ENCODE measurements at places on chromosomes 3 and 15.

DNA sequence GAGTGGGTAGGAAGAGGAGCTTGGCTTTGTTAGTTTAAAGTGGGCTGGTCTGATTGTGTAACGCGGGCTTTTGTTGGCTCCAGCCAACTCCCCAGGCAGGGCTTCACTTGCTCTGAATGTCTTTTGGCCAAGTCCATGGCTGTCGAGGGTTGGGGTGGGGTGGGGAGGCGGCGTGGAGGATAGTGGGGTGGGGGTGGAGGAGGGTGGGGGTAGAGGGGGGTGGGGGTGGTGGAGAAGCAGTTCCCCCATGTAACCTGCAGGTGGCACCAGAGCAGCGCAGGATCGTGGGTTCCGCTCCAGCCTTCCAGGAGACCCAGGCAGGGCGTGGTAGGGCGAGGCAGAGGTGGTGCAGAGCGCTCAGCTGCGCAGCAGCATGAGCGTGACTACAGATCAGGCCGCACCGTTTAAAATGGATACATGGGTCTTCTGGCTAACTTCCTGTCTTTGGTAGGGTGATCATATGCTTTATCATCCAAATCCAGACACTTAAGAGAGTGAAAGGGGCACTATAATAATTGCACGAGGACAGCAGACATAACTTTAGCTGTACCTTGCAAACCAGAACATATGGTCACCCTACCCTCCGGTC is 28.3 kb downstream of the GOLGA6A start:
- DNase-seq: peak; percentile 75

GRCh38 chr3:21751886-21752285 is 876 bp upstream of the ZNF385D start:
- DNase-seq: no peak

GRCh38 chr3:171159024-171159821 is 132.7 kb upstream of the SLC2A2 start:
- DNase-seq: no peak

DNA sequence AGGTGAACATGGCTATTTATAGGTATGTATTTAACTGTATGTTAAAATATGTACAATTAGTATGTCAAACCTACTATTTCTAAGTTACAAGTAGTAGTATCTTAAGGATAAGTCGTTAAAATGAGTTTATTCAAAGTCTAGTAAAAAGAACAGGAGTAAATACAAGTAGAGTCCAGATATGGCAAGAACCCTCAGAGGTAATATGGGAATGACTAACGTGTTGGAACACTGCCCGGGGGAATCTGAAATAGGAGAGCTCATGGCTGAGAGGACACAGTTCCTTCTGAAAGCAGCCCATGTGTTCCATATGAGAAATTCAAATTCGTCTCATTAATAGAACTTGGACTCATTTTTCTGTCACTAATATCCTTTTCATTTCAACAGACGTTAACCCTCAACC is 158.8 kb downstream of the CLSTN2 start:
- no peak for DNase-seq

- DNase-seq: no peak
Measured at GRCh38 chr3:140358686-140359085, 319.2 kb upstream of the TRIM42 start.

DNA sequence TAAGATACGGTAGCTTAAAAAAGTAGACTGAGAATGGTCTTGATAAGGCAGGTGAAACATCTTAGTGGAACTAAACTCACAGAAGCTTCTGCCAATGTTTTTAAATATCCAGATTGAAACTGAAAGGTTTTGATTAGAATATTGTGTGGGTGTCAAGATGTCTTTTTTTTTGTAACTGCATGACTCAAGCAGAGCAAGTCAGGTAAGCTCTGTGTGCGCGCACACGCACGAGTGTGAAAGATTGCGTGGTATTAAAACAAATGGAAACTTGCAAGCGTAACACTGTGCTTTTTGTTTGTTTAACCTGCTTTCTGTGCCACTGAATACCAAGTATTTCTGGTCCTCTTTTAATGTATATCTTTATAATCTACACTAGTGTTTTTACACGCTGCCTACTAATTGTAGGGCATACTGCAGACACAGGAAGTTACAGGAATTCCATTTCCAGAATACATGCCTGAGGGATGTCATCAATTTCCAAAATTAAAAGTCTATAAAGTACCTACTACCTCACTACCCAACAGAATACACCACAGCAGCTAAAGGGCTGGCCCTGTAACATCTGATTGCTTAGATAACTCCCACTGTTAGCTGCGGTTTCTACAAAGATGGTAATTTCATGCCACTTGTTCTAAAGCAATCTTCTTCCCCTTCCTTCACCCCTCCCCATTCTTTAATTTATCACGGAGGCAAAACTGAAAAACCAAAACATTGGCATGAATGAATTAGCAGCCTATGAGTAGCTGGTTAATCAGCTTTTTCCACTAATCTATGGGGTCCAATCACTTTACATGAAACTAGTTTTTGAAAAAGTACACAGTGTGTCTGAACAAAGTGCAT is 472.8 kb downstream of the SHQ1 start:
- DNase-seq: peak; percentile 61

GRCh38 chr15:48411971-48412591 is 80.9 kb downstream of the DUT start:
- DNase-seq: no peak

- DNase-seq: no peak
Measured at GRCh38 chr3:33786565-33787327, 11.7 kb upstream of the PDCD6IP start.

DNA sequence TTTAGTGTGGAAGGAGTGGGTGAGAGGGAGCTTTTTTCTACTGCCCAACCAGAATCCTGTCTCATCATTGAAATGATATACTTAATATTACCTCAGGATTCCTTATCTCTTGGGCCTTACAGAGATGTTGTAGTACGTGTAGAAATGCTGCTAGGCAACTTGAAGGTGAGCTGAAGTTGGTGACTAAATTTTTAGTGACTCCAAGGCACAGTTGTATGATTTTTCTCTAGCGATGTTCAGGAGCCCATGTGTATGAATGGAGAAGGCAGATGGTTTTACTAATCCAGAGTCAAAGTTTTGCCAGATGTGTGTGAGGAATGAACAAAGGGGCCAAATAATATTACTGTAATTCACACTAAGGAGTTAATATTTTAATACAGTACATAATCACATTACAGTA is 42.8 kb upstream of the TEX9 start:
- DNase-seq: no peak

GRCh38 chr15:43209059-43209824 is 11.6 kb downstream of the EPB42 start:
- no peak for DNase-seq

All from stimulated activated CD4-positive, alpha-beta T cell treated with anti-CD3 and anti-CD28 coated beads, Interleukin-4, amount 100 ng/mL, for 24 hours (primary cell).